NCI-H1092 treated with DMSO at 0.1 percent for 48 hours (cell line): ENCODE measurements at places on chromosomes 11 and 22.

- DNase-seq = no peak
Measured at GRCh38 chr11:72195518-72196270, 3.8 kb downstream of the FOLR1 start.

- no peak for DNase-seq
Measured at GRCh38 chr22:37467391-37467955, 18.7 kb downstream of the MFNG start.

- no peak for DNase-seq
Measured at GRCh38 chr11:70942593-70942992, 309.8 kb downstream of the SHANK2 start.

GRCh38 chr11:131658414-131658813 is 288.0 kb downstream of the NTM start:
- DNase-seq = no peak

DNA sequence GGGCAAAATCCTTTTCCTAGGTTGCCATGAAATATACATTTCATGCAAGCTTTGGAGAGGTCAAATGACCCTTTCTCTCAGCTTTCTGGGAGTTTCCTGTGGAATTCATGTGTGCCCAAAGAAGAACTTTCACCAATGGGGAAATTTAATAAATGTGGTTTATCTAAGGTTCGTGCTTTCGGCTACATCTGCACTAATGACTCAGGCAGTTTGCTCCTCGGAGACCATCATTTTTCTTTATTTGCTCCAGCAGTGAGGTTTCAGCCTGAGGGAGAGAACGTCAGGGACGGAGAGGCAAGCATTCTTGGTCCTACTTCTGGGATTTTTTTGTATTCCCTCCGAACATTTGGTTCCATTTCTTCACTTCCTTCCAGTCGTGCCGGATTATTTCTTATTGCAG is 85.2 kb downstream of the FLI1 start:
- DNase-seq = no peak

GRCh38 chr11:83726316-83726715 is 440.1 kb upstream of the CCDC90B start:
- no peak for DNase-seq

GRCh38 chr11:88552379-88553062 is 215.0 kb upstream of the CTSC start:
- peak; percentile 25 for DNase-seq

DNA sequence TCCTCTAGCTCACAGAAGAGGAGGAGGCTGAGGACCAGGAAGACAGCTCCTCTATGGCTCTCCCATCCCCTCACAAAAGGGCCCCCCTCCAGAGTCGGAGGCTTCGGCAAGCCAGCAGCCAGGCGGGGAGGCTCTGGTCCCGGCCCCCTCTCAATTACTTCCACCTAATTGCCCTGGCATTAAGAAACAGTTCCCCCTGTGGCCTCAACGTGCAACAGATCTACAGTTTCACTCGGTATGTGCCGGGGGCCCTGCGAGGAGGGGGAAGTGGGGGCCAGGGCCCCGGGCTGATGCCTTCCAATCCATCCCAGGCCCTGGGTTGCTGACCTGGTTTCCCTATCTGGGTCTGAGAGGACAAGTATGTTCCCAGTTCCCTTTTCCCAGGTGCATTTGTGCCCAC is 7.9 kb downstream of the FOXR1 start:
- no peak for DNase-seq

GRCh38 chr11:91163619-91164451 is 941.0 kb upstream of the CHORDC1 start:
- no peak for DNase-seq

GRCh38 chr22:46370584-46371291 is 35.2 kb downstream of the TRMU start:
- DNase-seq = no peak

DNA sequence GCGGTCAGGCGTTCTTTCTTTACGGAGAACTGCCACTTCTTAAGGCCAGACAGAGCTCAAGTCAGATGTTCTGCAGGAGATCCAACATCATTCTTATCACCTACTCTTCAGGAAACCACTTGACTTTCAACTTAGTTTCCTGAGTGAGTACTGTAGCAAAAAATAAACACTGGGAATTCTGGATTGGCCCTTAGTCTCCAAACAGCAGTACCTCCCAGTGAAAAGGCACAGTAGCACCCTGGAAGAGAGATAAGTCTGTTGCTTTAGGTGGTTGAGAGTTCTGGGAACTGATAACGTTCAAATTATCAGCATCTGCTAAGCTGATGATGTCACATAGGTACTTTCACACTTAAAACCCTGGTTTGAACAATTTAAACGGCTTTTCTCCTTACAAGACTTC is 971.8 kb upstream of the TENM4 start:
- no peak for DNase-seq

DNA sequence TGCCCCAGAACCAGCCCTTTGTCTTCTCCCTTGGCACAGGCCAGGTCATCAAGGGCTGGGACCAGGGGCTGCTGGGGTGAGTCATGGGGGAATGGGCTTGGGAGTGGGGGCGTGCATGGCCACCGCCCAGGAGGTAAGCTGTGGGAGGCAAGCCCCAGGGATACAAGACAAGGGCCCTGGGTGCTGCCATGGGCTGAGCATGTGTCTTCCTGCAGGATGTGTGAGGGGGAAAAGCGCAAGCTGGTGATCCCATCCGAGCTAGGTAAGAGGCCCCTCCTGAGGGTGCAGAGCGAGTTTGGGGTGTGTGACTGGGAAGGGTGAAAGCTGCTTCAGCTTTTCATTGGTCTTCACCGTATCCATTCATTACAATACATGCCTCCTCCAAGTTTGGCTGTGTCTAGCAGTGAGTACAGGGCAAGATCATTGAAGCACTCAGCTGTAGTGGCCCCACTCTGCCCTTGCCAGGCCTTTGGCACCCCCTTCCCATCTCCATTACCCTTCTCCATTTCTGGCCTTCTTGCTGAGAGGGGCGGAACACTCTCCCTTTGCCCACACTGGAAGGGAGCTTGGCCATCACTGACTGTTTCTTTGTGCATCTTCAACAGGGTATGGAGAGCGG is 2.5 kb downstream of the FKBP2 start:
- no peak for DNase-seq

DNA sequence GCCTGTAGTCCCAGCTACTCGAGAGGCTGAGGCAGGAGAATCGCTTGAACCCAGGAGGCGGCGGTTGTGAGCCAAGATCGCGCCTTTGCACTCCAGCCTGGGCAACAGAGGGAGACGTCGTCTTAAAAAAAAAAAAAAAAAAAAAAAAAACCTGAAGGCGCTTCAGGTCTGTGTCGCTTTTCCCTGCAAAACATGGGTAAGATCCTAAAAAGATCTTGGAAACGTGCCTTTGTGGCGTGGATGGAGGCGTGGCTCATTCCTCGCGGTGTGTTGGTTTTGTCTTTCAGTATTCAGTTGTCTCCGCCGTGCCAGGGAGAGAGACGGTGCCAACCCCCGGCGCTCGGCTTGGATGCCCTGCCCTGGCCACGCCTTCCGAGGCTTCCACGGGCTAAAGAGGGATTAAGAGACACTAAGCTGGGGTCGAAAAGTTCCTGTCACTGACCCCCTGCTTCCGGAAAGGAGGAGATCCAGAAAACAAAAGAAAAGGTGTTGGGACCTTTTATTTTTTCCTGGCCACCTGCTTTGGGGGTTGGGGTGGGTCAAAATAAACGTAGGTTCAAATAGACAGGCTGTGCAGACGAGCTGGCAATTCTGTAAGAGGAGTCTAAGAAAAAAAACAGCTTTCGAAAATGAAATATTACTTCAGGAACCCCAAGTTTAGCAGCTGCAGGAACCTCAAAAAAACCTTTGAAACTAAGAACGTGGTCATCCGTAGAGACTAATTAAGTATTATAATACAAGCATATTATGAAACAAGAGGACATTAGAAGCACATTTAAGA is 1.1 kb upstream of the SLC35F2 start:
- peak; percentile 16 for DNase-seq

DNA sequence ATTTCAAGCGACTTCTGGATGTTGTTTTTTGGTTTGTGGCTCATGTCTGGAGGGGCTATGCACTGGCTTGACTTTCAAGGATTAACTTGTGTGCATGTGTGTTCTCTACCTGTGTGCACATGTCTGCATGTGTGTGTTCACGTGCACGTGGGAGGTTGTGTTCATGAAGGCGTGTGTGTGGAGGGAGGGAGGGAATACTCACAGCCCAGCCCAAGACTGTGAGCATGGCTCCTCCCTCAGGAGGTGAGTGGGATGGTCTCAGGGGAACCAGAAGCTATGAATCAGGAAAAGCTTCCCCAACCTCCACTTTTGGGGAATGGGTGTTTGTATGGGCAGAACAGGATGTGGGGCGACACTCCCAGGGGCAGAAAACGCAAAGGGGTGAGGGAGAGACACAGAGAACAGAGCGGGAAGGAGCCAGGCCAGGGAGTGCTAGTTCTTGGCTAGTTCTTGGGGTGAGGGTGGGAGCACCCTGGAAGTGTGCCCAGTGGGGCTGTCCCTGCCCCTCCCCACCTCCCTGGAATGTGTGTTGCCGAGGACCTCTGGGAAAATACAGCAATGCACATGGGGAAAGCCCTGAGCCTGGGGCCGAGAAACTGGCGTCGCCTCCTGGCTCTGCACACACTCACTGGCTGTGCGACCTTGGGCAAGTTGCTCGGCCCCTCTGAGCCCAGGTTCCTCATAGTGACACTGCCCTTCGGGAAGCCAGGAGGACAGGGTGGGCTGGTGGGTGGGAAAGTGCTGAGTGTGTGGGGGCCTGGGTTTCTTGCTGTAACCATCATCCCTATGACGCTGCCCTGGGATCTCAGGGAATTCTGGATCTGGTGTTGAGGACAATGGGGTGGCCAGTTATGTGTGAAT is 16.9 kb upstream of the ALX4 start:
- peak; percentile 20 for DNase-seq

DNA sequence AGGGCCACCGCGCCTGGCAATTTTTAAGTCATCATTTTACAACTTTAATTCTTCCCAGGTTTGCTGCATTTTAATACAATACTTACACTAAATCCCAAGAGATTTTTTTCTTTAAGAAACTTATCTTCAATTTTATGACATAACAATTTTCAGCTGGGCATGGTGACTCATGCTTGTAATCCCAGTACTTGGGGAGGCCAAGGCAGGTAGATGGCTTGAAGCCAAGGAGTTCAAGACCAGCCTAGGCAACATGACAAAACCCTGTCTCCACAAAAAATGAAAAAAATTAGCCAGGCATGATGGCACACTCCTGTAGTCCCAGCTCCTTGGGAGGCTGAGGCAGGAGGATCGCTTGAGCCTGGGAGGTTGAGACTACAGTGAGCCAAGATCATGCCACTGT is 38.8 kb downstream of the CLDN25 start:
- DNase-seq = no peak

GRCh38 chr11:76808171-76808570 is 25.0 kb downstream of the TSKU start:
- DNase-seq = no peak

DNA sequence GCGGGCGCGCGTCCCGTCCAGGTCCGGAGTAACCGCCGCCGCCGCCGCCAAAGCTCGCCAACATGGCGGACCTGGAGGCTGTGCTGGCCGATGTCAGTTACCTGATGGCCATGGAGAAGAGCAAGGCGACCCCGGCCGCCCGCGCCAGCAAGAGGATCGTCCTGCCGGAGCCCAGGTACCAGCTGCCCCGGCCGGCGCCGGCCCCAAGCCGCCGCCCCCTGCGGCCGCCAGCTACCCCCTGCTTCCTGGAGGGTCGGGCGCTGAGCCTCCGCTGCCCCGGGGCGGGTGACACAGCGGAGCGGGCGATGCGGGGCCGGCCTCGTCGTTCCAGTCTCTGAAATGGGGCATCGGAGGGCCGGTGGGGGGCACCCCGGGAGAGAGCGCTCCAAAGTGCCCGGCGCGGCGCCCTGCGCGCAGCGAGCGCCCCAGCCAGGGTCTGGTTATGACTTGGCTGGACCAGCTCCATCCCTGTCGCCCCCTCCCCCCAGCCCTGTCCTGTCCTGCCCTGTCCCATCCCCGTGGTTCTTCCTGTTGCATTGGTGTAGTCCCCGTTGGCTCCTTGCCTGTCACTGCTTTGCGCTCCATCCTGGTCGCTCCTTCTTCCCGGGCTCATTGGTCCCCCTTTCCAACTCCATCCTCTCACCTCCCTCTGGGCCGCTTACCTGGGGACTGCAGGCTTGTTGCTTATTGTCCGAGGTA is 653 bp downstream of the GRK3 start:
- DNase-seq = peak; percentile 36

DNA sequence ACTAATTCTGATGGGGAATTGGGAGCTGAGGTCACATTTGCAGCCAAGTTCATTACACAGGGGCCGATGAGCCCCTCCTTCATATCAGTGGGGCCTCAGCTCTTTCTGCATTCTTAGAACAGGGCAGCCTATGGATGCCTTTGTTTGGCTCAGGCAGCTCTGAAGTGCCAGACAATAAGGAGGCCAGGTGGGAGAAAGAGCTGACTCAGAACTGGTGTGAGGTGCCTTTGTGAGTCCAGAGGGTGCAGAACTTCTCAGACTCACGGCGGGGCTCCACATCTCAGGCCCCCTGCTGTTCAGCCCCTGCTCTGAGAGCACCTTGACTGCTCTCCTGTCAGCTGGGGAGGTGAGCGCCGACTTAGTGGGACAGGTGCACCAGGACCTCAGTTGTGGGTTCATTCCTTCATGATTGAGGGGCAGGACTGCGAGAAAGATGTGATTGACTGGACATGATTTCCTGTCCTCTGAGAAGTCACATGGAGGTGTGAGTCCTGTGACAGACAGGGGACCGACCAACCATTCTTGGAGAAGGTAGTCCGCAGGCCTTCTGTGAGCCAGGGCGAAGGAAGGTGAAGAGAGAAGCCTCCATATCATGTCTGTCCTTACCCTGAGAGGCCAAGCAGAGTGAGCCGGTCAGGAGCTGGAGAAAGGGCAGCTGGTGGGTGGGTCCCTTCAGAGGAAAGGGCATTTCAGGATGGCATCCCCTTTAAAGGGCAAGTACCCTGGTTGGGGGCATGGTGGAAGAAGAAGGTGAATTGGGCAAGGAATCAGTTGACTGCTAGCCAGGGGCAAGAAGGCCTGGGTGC is 245.0 kb upstream of the TBCEL start:
- no peak for DNase-seq

DNA sequence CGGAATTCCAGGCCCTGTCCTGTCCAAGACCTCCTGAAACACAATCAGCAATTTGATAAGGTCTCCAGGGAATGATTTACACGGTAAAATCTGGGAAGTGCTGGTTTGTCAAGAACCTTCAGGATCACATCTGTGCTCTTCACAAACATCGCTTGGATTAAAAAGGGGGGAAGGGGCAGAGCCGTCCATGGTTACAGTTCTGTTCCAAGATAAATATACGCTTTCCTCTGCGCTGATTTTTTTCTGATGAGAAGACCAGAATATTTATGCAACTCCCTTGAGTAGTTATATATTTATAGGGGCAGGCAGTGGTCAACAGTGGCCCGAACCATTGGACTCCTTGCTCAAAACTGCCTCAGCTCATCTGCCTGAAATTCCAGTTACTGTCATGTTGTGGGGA is 9.2 kb upstream of the APOL5 start:
- no peak for DNase-seq

DNA sequence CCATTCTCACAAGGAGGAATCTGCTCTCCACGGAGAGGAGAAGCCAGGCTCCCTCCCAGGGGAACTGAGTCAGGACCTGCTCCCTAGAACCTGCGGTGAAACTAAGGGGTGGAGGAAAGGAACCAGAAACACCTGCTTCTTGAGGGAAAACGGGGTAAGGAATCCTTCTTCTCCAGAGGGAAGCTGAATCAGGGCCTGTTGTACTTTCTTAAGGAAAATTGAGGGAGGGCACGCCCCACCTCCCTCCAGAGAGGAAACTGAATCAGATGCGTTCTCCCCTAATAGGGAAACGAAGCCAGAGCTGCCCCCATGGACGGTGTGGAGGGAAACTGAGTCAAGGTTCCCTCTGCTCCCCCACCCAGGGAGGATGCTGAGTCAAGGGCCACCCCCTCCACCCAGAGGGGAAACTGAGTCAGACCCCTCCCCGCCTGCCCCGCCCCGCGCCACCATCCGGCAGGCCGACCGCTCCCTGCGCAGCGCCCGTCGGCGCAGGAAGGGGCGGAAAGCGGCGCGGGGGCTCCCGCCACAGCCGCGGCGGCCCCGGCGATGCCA is 393 bp downstream of the RELA start:
- no peak for DNase-seq
